Stimulated activated CD8-positive, alpha-beta memory T cell treated with anti-CD3 and anti-CD28 coated beads, Interleukin-7, amount 100 ng/mL, for 1 hour (primary cell): ENCODE measurements at places on chromosomes 5 and 9.

DNA sequence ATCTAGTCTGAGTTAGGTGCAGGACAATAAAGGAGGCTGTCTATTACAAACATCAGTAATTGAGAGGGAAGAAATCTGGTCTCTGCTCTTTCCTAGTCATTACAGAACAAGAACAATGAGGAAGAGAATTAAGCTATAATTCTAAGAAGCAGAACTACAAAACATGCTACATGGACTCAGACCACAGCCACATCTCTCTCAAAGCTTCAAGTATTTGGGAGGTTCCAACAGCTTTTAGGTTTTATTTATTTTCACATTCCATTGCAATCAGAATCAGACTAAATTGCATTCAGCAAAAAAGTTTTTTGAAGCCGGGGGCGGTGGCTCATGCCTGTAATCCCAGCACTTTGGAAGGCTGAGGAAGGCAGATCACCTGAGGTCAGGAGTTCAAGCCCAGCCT, 1.1 kb upstream of the GRPEL2 start:
- no peak for DNase-seq

DNA sequence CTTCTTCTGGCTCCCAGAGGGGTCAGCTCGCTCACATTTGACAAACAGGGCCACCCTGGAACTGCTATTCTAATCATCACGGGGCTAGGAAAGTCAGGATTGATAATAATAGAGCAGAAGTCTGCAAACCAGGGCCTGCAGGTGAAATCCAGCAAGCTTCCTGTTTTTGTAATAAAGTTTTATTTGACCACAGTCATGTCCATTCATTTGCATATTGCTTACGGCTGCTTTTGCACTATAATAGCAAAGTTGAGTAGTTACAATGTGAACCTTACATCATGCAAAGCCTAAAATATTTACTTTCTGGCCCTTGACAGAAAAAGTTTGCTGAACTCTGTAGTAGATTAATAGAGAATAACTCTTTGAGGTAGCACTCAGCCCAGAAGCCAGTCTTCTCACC, 63.2 kb upstream of the CTXN3 start:
- no peak for DNase-seq

GRCh38 chr9:129008986-129009583, 19.0 kb downstream of the SH3GLB2 start:
- DNase-seq = no peak

- DNase-seq = no peak
Observed at GRCh38 chr5:99926463-99926862, 608.7 kb upstream of the FAM174A start.

- DNase-seq = no peak
Observed at GRCh38 chr5:44747396-44747795, 61.4 kb upstream of the MRPS30 start.

- no peak for DNase-seq
Observed at GRCh38 chr5:77947041-77947428, 170.9 kb upstream of the TBCA start.

DNA sequence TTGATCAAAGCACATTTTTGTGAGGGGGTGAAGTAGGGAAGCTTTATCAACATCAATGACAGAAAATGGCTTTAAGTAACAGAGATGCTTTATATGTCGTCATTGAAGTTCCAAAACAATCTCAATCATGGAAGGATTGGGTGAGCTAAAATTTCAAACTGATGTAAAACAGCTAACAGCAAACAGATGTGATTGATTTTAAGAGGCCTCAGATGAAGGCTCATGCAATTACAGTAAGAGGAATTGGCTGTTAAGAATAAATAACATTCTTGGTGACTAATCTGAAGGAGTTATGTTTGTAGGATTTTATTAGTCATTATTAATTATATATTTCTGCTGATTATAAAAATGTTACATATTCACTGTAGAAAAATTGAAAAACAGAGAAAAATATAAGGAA, 63.5 kb upstream of the PUM3 start:
- DNase-seq = no peak

DNA sequence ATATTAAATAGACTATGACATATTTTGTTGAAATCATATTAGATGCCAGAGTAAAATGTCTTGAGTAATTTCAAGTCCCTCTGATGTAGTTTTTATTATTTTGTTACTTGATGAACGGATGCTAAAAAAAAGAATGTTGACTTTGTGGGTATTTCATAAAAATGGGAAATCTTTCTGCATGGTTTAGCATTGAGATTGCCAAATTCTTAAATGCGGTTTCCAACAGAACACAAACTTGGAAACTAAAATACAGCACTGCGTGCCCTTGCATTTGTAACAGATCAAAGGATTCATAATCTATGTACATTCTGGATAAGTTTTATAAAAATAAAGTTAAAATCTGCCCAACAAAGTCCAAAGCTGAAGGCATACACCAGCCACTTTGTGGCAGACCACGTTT, 425.5 kb upstream of the DAB2 start:
- DNase-seq = no peak

- peak; percentile 25 for DNase-seq
Observed at GRCh38 chr5:175444060-175444904, at the start of gene DRD1. Gene DRD1 (minus strand): TSS chr5:175444182. CDS start chr5:175443099, 1,083 bp downstream.

DNA sequence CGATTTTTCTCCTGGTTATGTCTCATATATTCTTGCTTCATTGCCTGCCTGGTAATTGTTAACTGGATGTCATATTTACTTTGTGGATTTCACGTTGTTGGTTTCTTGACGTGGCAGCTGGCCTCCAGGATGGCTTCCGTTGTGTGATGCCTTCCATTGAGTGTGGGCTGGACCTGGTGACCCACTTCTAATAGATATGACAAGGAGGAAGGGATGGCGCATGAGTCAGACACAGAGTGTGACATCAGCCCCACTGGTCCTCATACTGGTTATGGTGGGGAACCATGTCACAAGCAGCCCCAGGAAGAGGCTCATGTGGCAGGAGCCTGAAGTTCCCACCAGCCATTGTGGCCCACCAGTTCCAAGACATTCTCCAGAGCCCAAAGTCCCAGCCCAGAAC, 6.4 kb upstream of the PAEP start:
- DNase-seq = no peak

- no peak for DNase-seq
Observed at GRCh38 chr9:129698254-129698757, 32.9 kb downstream of the PRRX2 start.

- DNase-seq = no peak
Observed at GRCh38 chr9:124220946-124221451, 36.8 kb upstream of the NEK6 start.

DNA sequence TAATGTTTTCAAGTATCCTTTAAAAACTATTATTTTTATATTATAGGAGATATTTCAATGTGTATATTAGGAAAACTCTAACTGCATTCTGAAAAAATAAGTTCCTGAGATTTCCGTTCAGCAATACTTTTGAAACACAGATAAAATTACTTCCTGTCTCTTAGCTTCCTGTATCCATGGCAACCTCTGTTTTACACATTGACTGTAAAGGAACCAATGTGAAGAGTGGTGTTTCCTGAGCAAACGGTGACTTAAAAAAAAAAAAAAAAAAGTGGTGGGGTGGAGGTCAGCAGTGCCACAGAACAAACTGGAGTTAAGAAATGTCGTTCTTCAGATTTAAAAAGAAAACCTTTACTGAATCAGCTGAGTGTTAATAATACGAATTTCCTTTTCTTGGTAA, at the start of gene LRRC70:
Gene LRRC70, plus strand, starts transcription at position 280 of the 400 bp plus-strand sequence. CDS start 620 bp downstream, outside the sequence.
- no peak for DNase-seq

- DNase-seq = no peak
Observed at GRCh38 chr5:112165399-112165798, 253.7 kb downstream of the EPB41L4A start.

DNA sequence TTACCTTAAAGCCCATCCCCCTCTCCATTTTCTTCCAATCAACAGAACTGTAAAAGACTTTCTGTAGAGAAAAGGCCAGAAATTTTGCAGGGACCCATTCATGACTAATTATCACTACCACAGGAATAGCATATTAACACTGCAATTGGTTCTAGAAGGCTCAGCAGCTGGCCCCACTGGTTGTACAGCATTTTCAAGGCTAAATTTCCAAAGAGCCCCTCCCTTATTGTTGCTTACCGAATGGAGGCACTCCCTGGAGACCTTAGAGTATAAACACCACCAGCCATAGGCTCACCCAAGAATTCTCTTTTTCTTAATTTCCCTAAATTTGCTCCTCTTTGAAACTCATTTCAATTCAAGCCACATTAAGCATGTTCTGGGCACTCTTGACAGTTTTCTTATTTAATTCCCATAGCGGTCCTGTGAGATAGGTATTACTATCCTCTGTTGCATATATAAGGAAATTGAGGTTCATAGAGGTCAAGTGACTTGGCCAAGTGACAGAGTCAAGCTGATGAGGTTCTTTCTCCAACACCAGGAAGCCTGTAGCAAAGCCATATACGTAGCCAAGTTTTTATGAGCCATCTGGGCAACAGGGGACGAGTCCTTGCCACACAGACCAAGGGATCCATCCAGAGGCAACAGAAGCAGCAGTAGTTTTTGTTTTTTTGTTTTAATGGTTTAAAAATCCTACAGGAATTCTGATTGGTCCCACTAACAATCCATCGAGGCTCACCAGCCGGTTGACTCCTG, 83.9 kb upstream of the NR5A1 start:
- no peak for DNase-seq

- DNase-seq = no peak
Observed at GRCh38 chr5:115179394-115180164, 9.9 kb upstream of the TRIM36 start.

GRCh38 chr5:147658293-147658932, 124.1 kb downstream of the JAKMIP2 start:
- no peak for DNase-seq

- no peak for DNase-seq
Observed at GRCh38 chr9:129557192-129558036, 63.5 kb downstream of the C9orf50 start.

DNA sequence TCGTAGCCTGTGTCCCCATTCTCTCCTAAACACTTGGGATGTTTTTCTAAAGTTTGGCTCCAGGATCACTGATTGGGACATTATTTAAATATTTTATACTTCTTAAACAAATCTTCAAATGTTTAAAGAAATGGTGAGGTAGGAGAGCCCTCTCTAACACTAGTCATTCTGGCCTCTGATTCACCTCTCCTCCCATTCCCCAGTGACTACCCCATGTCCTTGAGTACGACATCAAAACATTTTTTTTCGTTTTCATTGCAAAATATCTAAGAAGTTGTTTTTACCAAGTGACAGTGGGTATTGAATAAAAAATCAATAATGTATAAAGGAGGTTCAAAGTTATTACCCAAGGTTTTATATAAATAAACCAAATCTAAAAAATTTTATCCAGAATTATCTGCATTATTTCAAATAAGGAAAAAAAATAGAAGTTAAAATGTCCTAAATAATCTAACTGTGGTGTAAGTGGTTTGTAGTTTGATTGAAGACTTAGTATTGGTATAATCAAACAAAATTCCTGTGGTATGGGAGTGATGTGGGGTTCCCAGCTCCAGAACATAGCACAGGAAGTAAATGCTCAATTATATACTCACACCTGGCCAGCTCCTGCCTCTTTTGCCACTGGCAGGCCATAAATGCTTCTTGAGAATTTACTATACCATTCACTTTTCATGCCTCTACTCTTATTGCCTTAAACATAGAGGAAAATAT, 51.1 kb downstream of the MAST4 start:
- no peak for DNase-seq

DNA sequence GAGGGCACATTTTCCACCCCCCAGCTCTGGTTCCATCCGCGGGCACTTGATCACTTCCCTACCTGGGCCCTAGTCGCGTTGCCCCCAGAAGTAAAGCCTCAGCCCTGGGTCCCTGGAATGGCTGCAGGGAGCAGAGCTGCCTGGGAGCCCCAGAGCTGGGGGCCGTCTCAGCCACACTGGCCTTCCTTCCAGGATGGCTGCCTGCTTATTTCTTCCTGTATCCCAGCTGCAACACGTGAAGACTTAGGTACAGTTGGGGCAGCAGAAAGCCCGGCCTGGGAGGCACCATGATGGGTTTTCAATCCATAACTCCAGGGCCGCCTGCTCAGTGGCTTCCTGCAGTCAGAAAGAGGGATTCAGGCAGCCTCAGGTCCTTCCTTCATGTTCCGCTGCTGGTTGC, 232.3 kb downstream of the IRX2 start:
- no peak for DNase-seq

- DNase-seq = no peak
Observed at GRCh38 chr5:117165068-117165467, 590.4 kb upstream of the SEMA6A start.

- no peak for DNase-seq
Observed at GRCh38 chr9:111986035-111986556, 89.5 kb downstream of the UGCG start.

- DNase-seq = no peak
Observed at GRCh38 chr5:15864536-15865215, 314.9 kb downstream of the MARCHF11 start.

DNA sequence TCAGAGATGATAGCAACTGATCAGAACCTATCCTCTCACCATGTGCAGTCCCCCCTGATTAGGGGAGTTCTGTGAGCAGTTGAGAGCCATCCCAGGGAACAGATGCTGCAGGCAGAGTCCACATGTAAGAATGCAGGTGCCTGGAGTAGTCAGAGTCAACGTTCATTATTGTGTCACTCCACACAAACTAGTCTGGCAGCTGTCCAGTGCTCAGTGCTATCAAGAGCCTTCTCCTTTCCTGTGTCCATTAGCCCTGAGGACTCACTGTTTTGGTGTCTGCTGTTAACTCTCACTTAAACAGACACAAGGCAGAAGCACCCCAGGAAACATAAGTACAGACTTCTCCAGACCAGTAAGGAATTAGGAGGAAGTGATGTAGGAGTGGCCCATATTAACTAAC, 2.5 kb downstream of the SH3TC2 start:
- DNase-seq = no peak

DNA sequence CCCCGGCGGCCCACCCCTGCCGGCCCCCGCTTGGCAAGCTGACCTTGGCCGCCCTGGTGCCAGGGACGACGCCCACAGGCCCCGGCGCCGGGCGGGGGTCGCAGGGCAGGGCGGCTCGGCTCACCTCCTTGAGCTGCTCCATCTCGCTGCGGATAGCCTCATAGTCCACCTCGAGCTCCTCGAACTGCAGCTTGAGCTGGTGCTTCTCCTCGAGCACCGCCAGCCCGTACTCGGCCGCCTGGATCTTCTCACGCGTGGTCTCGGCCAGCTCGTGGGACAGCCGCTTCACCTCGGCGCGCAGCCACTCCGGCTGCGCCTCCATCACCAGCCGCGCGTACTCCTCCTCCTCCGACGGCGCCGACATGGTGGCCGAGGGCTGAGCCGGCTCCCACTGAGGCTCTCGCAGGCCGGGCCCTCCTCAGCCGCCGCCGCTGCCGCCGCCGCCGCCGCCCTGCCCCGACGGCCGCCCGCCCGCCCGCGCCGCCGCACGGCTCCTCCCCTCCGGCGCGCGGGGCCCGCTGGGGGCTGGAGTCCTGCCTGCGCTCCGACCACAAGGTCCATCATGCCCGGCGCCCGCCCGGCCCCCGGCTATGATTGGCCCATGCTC, at the start of gene BICD2:
Gene BICD2, minus strand, starts transcription at position 453 of the 607 bp plus-strand sequence. Its CDS starts 89 bp downstream, at position 364.
- no peak for DNase-seq
